ENCODE measurements at places on chromosomes 3 and 15. TPM values are rescaled to one million over a fixed set of nuclear protein-coding genes. Genes with fewer than 3 reads are reported as not detected.

Gene NR1I2
- not detected for total RNA-seq

Gene GOLGA6A
- 0.08 TPM for total RNA-seq

Gene PDCD6IP
- total RNA-seq, result 251 TPM

Gene PLA2G4E
- total RNA-seq, result 18.1 TPM

Gene SUMF1
- 26.4 TPM for total RNA-seq

Gene PDE12
- 17.5 TPM for total RNA-seq

Gene STT3B
- 67.0 TPM for total RNA-seq

Gene FAM107A
- 4.1 TPM for total RNA-seq

Gene CHRD
- total RNA-seq, result 0.84 TPM

Gene NTRK3
- total RNA-seq, result 1.00 TPM

Gene PFN2
- total RNA-seq, result 51.0 TPM

Gene MAN2C1
- total RNA-seq, result 66.1 TPM

Gene DNAJC19
- total RNA-seq, result 34.4 TPM

Gene PRSS50
- total RNA-seq, result not detected

Gene SPESP1
- 0.52 TPM for total RNA-seq

Gene ACAN
- 0.04 TPM for total RNA-seq

Gene ZPLD1
- not detected for total RNA-seq

Gene CCDC71
- total RNA-seq, result 15.7 TPM

Gene RARB
- 2.5 TPM for total RNA-seq

Gene TLR9
- 0.04 TPM for total RNA-seq

Gene A4GNT
- total RNA-seq, result not detected

Gene NAALADL2
- 2.4 TPM for total RNA-seq

Gene CIB2
- 5.6 TPM for total RNA-seq

Gene PIERCE2
- not detected for total RNA-seq

Gene CCDC54
- total RNA-seq, result not detected

Gene MAP6D1
- 2.0 TPM for total RNA-seq

Gene BHLHE40
- 266 TPM for total RNA-seq

Gene MAP1A
- total RNA-seq, result 0.76 TPM

Gene ZNF80
- total RNA-seq, result not detected

Gene DOCK3
- 0.84 TPM for total RNA-seq

Gene ITGB5
- total RNA-seq, result 83.0 TPM

Gene SSUH2
- 0.36 TPM for total RNA-seq

Gene PP2D1
- total RNA-seq, result not detected

Gene IQCH
- total RNA-seq, result 1.4 TPM

Gene SLC49A4
- 10.3 TPM for total RNA-seq

Gene CCRL2
- total RNA-seq, result 0.24 TPM

Gene GPR62
- not detected for total RNA-seq

Gene MYLK
- total RNA-seq, result 16.6 TPM

Gene ANKRD63
- not detected for total RNA-seq

Gene MPI
- 28.2 TPM for total RNA-seq

Gene DLEC1
- total RNA-seq, result 0.08 TPM

Gene TNFAIP8L3
- total RNA-seq, result 7.3 TPM

Gene SEMA6D
- 0.92 TPM for total RNA-seq

Gene RASA2
- 10.0 TPM for total RNA-seq

Gene COL8A1
- total RNA-seq, result 2.2 TPM

Gene BTD
- total RNA-seq, result 8.3 TPM

Gene SAMMSON
- not detected for total RNA-seq

Gene CCR4
- 0.40 TPM for total RNA-seq

Gene COL6A5
- 0.16 TPM for total RNA-seq

Gene GOLGA6L26
- total RNA-seq, result not detected

Gene SOX2
- total RNA-seq, result 16.0 TPM

Gene CHRM5
- total RNA-seq, result not detected

Gene GALNT15
- total RNA-seq, result 1.8 TPM

Gene TRPM7
- 16.3 TPM for total RNA-seq

Gene FAM3D
- total RNA-seq, result 134 TPM

Measured in esophagus mucosa (tissue), 1 donor.